ENCODE measurements at places on chromosomes 5 and 9.

- DNase-seq: no peak
These were observed 98.4 kb downstream of the MED27 start for GRCh38 chr9:131981116-131981776.

GRCh38 chr5:3362606-3362910, 233.1 kb upstream of the IRX1 start:
- DNase-seq: no peak

DNA sequence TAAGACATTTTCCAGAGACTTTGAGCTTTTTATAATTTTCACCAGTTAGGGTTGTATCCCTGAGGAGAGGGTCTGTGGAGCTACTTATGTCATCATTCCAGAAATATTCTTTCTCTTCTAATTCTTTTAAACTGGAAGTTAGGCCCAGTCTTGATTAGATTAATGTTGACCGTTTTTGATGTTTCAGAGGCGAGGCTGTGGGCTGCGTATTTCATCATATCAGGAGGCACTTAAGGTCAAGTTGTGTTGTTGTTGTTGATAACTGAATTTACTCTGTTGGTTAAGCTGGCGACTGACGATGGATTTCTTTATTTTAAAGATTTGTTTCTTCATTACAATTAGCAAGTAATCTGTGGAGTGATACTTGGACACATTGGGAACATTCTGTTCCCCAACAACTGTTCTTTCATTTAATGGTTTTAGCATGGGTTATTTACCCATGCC, 20.1 kb downstream of the IPO11 start:
- no peak for DNase-seq

GRCh38 chr9:127942216-127943010, 4.8 kb upstream of the DPM2 start:
- DNase-seq: no peak

DNA sequence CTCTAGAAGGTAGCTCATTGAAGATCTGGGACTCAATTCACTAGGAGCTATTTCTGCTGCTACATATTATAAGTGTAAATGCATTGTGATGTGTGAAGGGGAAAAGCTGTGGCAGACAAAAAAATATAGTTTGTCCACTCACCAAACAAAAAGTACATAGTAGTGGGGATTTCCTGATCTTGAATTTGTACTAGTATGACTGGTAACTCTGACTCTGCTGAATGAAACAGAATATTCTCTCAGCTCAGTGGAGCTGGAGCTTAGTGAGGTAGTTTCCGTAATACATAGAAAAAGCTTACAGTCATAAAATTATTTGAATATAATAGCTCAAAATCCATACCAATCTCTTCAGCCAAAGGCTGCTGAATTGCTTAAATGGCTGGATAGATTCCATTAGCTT, 455.6 kb upstream of the CD180 start:
- no peak for DNase-seq

DNA sequence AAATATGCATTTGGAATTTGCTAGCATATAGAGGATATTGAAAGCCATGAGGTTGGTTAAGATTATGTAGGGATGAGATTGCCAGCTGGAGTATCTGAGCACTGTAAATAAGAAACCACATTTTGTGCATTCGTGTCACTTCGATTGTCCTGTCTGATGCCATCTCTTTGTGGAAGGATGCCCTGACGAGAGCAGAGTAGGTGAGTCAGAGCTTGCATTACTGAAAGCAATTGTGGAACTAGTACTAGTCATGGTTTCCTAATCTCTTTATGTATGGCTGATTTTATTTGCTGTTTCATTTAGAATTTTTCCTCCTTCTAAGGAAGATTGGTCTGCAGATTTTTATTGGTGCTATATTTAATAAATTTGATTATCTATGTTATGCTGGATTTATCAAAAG, 14.5 kb upstream of the TAS2R1 start:
- no peak for DNase-seq

GRCh38 chr9:134968011-134968822, 50.5 kb upstream of the FCN1 start:
- DNase-seq: no peak

DNA sequence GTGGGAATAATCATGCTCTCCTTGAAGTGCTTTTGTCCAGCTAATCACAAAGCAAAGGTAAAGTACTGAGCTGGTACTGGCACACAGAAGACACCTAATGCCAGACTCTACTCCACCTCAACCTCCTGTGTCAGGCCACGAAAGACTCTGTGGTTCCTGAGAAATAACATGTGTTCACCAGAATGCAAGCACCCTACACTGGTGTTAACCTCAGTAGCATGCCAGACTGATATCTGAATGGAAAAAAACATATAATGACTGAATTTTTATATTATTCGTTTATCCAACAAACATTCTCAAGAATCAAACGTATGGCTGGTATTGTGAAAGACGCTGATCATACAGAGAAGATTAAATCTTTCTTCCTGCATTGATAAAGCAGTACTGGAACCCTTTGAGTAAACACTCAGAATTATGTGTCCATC, 97.1 kb upstream of the IFNE start:
- DNase-seq: no peak

- no peak for DNase-seq
These were observed 35.2 kb downstream of the ANP32B start for GRCh38 chr9:98018347-98018746.

- DNase-seq: peak; percentile 31
These were observed 51.2 kb downstream of the ADAMTS19 start for GRCh38 chr5:129511291-129511690.

DNA sequence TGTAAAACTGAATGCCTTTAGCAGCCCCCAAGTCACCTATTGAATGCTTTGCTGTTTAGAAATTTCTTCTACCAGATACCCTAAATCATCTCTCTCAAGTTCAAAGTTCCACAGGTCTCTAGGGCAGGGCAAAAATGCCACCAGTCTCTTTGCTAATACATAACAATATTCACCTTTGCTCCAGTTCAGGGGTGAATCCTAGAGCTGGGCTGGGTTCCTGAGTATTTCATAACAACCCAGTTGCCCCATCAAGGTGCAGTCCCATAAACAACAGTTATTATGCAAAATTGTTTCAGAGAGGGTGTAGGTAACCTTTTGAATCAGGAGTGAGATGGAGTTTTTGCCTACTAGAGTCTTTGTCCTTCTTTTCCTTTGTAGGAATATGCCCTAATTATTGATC, 19.0 kb upstream of the C1QTNF3 start:
- peak; percentile 65 for DNase-seq

GRCh38 chr5:135186662-135187522, 152.9 kb upstream of the PITX1 start:
- DNase-seq: no peak

GRCh38 chr9:121685795-121686377, 34.5 kb downstream of the DAB2IP start:
- DNase-seq: no peak

DNA sequence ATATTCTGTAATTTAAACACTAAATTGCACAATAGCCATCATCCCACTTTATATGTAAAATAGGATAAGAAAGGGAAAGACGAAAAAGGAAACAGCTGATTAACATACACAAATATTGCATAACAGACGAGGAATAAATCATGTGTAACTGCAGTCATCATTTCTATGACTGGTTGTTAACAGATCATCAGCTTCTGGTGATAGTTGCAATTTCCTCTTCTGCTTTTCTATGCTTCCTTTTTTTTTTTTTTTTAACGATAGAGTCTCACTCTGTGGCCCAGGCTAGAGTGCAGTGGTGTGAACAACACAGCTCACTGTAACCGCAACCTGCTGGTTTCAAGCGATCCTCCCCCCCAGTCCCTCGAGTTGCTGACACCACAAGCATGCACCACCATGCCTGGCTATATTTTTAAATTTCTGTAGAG, 22.5 kb upstream of the JAKMIP2 start:
- no peak for DNase-seq

- DNase-seq: peak; percentile 72
These were observed 69.0 kb upstream of the FAM169A start for GRCh38 chr5:74934949-74935751.

- no peak for DNase-seq
These were observed 287.1 kb downstream of the KCNN2 start for GRCh38 chr5:114648940-114649339.

GRCh38 chr9:86983620-86984259, 36.4 kb upstream of the GAS1 start:
- no peak for DNase-seq

GRCh38 chr5:33336891-33337636, 103.7 kb upstream of the TARS1 start:
- DNase-seq: no peak

DNA sequence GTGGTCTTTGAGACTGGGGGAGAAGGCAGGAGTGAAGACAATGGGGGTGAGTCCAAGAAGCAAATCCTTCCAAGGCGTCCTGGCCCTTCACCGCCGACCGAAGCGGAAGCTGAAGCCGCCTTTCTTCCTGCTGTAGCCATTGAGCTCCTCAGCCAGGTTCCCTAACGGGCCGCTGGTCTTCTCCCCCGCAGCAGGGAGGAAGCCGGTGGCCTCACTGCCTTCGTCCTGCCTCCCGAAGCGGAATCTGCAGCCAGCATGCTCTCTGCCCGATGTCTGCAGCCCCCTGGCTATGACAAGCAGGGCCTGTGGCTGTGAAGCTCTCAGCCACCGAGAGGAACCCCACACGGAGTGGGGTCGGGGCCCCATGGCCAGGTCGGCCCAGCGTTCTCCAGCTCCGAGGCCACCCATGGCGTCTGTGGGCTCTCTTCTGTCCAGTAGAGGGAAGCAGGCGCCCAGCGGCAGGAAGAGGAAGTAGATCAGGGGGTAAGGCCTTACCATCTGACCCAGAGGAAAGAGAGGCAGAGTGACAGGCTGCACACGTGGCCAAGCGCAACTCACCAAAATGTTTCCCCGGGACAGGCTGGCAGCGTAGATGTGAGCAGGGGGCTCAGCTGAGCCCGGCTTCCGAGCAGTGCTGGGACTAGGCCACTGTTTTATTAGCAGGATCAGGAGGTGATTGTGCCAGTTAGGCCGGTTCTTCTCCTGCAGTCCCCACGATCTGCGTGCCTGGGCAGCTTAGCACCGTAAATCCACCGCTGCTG, 3.1 kb downstream of the QRFP start:
- DNase-seq: no peak

DNA sequence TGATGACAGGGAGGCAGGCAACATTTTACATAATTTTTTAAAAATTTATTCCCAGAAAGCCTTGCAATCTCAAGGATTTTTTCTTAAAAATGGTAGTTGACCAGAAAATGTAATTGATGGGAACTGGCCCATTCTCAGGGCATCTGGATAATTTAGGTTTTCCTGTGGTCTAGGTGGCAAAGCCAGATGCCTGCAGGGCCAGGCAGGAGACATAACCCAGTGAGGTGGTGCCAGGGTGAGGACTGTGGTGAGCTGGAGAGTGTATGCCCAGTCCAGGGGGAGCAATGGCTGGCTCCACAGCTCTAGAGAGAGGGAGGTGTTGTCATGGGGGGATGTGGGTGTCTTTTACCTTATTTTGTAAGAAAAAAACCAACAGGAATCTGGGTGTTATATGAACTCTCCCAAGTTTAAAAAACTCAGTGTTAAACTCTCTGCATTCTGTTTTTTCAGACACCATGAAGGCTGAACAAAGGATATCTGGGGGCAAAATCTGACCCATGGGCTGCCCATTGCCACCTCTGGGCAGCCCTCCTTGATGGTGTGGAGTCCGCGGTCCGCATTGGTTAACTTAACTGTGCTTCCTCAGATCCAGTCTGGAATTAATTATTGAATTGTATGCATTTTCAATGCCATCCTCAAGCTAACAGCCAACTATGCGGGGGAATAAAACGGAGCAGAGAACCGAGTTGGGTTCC, 43.9 kb downstream of the BOD1 start:
- DNase-seq: no peak

Data from large intestine (tissue), 12 donors.